ENCODE measurements at places on chromosomes 12 and 14. TPM values are rescaled to one million over a fixed set of nuclear protein-coding genes. Genes with fewer than 3 reads are reported as not detected.

The BMP4 gene
- total RNA-seq = 12.2 TPM

The PPP1R12A gene
- 181 TPM for total RNA-seq

The ARID2 gene
- 34.1 TPM for total RNA-seq

The FBLN5 gene
- total RNA-seq = 19.2 TPM

The KNTC1 gene
- total RNA-seq = 10.3 TPM

The BDKRB2 gene
- 1.1 TPM for total RNA-seq

DNA sequence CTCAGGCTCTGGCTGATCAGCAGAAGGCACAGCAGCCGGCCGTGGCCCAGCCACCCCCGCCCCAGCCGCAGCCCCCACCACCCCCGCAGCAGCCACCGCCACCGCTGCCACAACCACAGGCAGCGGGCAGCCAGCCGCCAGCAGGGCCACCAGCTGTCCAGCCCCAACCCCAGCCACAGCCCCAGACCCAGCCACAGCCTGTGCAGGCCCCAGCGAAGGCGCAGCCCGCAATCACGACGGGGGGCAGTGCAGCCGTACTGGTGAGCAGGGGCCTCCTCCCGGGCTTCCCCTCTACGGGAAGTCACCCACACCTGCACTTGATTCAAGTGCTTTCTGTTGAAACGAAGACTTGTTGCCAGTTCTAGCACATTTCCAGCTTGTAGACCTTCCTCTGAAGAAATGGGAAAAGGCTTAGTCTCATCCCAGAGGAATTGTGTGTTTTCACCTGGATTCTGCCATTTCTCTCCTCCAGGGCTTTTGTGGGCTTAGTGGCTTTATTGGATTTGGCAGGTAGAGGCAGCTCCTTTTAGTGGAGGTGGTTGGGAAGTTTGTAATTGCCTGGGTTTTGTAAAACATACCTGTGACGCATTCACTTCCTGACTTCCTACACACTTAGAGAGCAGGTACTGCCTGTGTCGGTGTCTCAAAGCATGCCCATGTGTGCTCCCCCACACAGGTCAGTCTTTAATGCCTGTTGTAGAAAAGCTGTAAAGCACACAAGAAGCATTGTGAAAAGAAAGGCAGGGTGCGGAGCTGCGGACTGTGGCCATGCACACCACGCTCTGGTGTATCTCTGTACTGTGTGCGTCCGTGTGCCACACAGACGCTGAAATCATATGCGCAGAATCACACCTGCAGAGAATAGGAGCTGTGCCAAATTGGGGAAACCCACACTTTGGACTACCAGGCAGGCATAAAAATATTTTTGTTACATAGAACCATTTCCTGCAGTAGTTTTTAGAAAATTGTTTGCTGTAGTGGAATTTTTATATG, 90.5 kb downstream of the DDX51 start:
- no peak for DNase-seq

GRCh38 chr12:58186914-58187313, 245.5 kb downstream of the ATP23 start:
- DNase-seq = no peak

GRCh38 chr14:34018125-34018524, 67.3 kb upstream of the EGLN3 start:
- DNase-seq = no peak

- DNase-seq = no peak
Measured at GRCh38 chr12:75489613-75490210, 9.2 kb downstream of the GLIPR1 start.

- DNase-seq = no peak
Measured at GRCh38 chr14:45946251-45946650, 693.2 kb upstream of the MIS18BP1 start.

DNA sequence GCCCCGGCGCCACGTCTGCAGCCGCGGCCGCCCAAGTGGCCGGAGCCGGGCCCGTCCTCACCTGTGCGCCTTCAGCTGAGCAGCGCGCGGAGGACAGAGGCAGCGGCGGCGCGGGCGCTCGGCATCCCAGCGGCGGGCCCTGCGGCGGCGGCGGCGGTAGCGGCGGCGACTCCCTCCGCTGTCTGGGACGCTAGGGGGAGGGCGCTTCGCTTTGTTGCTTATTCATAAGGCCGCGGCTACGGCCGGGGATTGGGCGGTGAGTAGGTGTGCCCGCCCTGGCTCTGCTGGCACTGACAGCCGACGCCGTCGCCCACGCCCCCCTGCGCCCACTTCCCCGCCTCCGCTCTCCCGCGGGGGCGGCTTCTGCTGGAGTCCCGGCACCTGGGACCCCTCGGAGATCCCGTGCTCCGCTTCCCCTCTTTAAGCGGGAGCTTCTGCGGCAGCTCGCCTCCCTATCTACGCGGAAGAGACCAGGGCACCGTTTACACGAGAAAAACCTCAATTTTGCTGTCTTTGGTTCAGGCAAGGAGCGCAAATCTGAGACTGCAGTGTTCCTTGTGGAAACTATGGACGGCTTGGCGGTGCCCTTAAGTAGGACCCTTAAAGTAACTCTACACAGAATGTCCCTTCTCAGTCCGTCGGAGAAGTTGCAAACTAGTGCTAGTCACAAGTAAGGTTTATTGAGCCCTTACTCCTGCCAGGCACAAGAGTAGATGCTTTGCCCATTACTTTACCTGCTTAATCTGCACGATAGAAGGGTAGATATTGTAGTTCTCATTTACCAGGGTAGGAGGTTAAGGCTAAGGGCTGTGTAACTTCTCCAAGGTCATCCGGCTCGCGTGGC, at the start of gene ARMH4:
Gene ARMH4 (minus strand): TSS at position 200 of the 844 bp plus-strand sequence. CDS start 12,855 bp downstream, outside the sequence.
- DNase-seq = peak; percentile 87

GRCh38 chr12:76356071-76356470, 7.9 kb upstream of the BBS10 start:
- DNase-seq = no peak

DNA sequence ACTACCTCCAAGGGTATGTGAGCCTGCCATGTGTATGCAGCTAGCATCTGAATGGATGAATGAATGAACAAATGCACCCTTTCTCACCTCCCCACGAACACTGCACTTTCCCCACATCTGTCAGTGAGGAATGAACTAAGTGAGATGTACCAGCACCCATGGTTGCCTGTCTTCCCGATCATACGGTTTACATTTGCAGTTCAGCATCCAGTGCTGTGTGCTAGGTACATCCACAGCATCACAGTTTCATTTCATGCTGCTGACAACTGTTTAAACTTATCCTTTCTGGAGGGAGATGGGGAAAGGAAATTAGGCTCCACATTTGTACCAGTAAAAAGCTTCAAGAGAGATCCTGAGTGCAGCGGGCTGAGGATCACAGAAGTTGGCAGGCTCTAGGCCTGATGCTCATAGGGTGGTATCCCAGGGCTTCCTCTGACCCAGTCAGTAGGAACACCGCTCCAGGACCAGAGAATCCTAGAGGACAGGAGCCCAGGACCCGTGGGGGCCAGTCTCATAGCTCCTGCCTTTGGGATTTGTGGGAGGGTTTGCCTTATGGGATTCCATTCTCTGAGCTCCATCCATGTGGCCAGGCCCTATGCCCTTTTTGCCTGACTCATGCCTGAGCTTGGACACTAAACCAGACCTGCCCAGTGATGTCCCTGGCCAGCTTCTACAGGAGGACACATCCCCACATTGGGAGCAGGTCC, 294.5 kb downstream of the CACNA1C start:
- no peak for DNase-seq

GRCh38 chr14:32403021-32403420, 73.9 kb downstream of the AKAP6 start:
- no peak for DNase-seq

DNA sequence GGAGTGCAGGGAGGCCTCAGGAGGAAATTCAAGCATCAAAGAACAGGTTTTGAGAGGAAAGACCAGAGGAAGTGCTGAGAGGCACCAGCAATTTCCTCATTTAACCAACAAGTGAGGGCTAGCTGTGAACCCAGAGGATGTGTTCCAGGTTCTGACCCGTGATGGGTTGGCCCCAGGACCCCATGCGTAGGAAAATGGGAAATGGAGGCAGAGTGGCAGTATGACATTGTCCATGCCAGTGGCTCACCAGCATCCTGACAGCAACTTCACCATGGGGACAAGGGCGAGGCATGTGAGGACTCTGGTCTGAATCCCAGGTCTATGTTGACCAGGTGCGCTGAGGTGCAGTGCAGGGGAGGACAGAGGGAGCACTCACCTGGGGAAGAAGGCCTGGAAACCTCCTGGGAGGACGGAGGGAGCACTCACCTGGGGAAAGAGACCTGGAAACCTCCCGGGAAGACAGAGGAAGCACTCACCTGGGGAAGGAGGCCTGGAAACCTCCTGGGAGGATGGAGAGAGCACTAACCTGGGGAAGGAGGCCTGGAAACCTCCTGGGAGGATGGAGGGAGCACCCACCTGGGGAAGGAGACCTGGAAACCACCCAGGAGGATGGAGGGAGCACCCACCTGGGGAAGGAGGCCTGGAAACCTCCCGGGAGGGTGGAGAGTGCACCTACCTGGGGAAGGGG, 6.7 kb upstream of the CACNA2D4 start:
- no peak for DNase-seq

DNA sequence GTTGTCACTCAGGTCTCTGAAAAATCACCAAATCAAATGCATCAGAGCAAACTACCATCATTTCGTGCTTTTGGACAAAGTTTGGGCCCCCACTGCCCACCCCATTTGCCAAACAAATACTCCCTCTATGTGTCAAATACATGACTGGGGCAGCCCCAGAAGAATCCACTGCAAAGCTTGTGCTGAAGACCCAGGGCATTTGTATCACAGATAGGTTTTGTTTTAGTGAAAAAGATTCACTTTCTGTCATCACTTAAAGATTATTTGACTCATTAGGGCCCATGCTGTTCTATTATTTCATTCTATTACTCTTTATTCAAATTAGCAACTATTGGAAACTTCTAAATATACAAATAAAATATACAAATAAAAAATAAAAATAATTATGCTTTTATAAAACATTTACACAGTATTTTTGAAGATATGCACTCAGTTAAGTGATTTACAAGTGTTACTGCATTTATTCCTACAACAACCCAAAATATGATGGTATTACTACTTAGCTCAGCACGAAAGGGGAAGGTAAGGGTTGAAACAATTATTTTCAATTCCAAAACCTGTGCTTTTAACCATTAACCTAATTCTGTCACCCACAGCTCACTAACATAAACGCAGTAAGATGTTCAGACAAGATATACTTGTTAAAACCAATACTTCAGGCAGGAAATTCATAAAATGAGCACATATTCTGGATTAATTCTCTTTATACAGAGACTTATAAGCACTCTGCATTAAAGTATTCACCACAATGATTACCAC, 36.5 kb downstream of the LRIG3 start:
- DNase-seq = no peak

- no peak for DNase-seq
Measured at GRCh38 chr12:92955997-92956663, 27.0 kb upstream of the EEA1 start.

- DNase-seq = no peak
Measured at GRCh38 chr12:47754126-47754525, 4.6 kb downstream of the RAPGEF3 start.

- DNase-seq = no peak
Measured at GRCh38 chr14:103346286-103346685, 12.2 kb downstream of the EIF5 start.

GRCh38 chr12:131803961-131804521, 24.2 kb upstream of the MMP17 start:
- no peak for DNase-seq

- DNase-seq = no peak
Measured at GRCh38 chr12:128542844-128543243, 275.9 kb downstream of the TMEM132C start.

- no peak for DNase-seq
Measured at GRCh38 chr14:104827177-104828055, 26.5 kb downstream of the ZBTB42 start.

DNA sequence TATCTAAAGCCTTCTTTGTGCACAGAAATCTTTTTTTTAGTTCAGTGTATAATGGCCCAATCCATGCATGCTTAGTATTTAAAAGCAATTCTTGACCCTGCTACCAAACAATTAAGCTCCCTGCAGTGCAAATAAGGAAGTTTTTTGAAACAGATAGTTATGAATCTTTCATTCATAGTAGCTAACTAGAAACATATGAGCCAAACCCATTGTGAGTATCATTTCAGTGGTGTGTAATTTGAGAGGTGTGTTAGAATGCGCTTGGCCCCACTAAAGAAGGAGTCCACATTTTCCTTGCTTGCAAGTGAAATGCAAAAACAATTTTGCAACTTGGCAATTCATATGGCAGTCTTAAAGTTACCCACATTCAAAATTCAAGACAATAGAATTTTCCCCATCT, 14.4 kb downstream of the EPS8 start:
- no peak for DNase-seq

GRCh38 chr14:23067847-23068788, 10.8 kb upstream of the CDH24 start:
- DNase-seq = no peak

DNA sequence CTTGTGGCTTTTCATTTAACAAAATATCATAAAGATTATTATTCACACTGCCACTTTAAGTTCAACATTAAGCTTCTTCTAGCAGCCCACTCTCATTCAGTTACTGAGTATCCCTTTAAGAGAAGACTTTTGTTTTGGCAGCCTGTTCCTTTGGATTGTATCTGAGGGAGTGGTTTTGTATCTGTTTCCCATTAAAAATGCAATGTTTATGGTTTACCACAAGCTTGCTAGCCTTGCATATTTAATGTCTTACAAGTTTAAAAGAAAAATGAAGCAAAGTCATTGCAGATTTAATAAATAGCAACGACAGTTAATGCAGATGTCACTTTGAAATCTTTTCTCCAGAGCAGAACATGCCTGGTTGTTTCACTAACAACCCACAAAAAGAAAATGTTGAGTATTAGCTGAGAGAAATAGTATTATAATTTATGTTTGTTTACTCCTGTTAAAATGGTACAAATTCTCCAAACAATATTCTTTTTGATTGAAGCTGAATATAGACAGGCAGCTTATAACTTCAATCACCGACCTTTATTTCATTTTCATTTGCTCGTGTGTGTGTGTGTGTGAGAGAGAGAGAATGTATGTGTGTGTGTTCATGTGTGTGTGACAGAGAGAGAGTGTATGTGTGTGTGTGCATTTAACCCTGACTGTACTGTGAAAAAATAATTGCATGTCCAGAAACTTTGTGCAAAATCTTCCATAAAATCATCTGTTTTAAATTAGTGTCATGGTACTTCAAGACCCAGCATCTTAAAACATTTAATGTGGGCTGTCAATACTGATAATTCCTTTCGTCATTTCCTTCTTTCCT, 1.8 kb downstream of the DCN start:
- DNase-seq = no peak

GRCh38 chr12:113960030-113960429, 6.1 kb downstream of the RBM19 start:
- no peak for DNase-seq

DNA sequence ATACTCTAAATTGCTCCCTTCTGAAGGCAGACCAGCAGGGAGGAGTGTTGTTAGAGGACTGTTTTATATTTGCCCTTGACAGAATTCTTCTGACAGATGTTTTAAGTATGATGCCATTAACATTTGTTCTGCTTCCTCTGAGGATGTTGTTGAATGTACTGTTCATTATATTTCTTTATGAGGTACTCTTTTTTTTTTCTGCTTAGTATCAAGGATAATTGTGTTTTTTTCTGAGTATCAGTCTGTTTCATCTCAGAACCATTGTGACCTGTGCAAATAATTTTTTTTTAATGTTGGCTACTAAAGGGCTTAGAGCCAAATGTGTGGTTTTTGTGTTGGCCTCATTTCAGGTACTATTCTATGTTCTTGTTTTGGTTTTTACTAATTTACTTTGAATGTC, 10.6 kb downstream of the METAP2 start:
- no peak for DNase-seq
